T-helper 2 cell treated with Interferon-gamma antibody and Interleukin-4, amounts not matched to agents 5 μg/mL and 100 μg/mL, for 36 hours (primary cell): ENCODE measurements at places on chromosomes 16 and 17.
A peak's percentile ranks its signal among the peaks of the same experiment; 100 is the strongest.

DNA sequence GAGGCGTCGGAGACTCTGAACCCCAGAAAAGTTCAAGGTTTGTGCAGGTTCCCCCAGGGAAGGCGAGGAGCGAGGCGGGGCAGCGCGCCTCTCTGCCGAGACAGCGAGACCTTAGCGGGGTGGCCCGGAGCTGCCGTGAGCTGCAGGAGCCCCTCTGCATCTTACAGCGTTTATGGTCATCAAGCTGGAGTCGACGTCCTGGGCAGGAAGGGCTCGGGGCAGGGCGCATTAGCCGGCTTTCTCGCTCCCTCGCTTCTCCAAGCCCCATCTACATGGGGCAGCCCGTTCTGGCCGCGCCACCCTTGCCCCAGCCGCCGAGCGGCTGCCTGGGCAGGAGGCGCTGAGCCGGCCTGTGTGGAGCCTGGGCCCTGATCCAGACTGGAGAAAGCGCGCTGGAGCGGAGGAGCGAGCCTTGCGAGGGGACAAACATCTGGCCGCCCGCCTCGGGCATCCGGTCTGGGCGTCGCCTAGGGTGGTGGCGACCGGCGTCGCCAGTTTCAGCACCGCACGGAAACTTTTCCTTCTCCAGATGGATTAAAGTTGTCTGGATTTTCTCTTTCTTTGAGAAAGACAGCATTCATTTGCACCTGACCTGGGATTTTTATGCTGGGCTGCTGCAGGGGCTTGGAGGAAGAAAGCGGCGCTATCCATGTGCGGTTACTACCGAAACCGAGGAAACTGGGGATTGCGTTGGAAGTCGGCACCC is 750 bp downstream of the TMEM132E start:
- H3K36me3 ChIP-seq = no peaks in the 10 kb centered on the region
- peak; percentile 7 for DNase-seq
- H3K4me1 ChIP-seq = peaks cover 4% of the 10 kb centered on the region
- peaks cover 85% of the 10 kb centered on the region for H3K27me3 ChIP-seq
- no peak overlapping the region for H3K4me3 ChIP-seq

- H3K36me3 ChIP-seq = no peaks in the 10 kb centered on the region
- H3K4me3 ChIP-seq = no peak overlapping the region
- H3K4me1 ChIP-seq = no peaks in the 10 kb centered on the region
- H3K27me3 ChIP-seq = peaks cover 9% of the 10 kb centered on the region
These were observed 72.5 kb downstream of the SRCIN1 start for GRCh38 chr17:38533241-38533640.

- no peaks in the 10 kb centered on the region for H3K27me3 ChIP-seq
- H3K4me3 ChIP-seq = no peak overlapping the region
- H3K27ac ChIP-seq = no peak overlapping the region
- H3K36me3 ChIP-seq = no peaks in the 10 kb centered on the region
These were observed 87.2 kb upstream of the TOX3 start for GRCh38 chr16:52634104-52634503.

DNA sequence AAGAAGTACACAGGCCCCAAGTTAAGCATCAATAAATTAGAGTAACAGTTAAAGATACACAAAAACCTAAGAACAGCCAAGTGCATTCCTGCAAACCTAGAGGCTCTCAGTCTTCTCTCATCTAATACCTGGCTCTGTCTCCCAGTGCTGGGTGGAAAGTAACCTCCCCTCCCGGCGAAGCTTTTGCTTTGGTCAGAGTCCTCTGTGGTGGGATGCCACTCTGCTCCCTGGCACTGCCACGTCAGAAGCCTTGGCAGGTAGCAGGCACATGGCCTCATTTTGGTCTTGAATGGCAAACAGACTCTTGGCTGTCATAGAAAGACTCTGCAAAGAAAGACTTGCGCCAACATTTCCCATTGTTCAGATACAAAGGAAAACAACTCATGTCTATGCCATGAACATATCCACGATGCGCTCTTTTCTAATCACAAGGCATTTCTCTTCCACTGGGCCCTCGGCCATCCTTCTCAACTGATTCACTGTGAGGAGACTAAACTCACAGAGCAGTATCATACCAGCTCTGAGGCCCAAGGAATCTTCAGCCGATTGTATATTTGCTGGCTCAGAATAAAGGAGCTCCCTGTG is 21.2 kb downstream of the MTHFSD start:
- H3K27ac ChIP-seq = no peak overlapping the region
- no peaks in the 10 kb centered on the region for H3K27me3 ChIP-seq
- no peak for DNase-seq
- H3K36me3 ChIP-seq = peaks cover 3% of the 10 kb centered on the region

DNA sequence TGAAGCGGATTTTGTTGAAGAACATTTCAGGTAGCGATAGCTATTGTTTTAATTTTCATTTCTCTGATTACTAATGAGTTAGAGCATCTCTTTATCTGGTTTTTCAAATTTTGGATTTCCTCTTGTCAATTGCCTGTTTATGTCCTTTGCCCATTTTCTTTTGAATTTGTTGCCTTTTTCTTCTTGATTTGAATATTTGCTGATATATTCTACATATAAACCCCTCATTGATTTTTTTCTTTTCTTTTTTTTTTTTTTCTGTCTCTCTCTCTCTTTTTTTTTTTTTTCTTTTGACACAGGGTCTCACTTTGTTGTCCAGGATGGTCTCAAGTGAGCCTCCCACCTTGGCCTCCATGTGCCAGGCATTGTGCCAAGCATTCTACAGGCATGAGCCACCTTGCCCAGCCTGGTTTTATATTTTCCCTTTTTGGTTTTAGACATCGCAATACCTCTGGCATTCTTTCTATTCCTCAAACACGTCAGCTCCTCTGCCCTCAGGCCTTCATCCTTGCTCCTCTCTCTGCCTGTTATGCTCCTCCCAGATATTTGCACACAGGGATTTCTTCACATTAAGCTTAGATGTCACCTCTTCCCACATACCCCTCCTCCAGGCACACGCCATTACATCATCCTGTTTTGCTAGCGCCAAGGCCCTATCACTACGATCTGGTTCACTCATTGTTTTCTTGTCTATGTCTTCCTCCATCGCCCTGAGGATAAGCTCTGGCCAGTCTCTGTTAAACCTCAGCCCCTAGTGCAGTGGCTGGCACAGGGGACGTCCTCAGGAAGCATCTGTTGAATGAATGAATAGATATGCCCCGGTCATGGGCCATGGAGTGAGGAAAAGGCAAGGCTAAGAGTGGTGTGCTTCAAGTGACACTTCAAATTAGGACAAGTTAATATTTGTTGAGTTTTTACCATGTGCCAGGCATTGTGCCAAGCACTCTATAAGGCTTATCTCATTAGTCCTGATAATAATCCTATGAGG is 8.6 kb downstream of the SARM1 start:
- DNase-seq = no peak
- H3K36me3 ChIP-seq = peaks cover 3% of the 10 kb centered on the region
- H3K27ac ChIP-seq = no peak overlapping the region
- H3K4me1 ChIP-seq = peaks cover 17% of the 10 kb centered on the region
- H3K27me3 ChIP-seq = peaks cover 2% of the 10 kb centered on the region
- H3K4me3 ChIP-seq = no peak overlapping the region

DNA sequence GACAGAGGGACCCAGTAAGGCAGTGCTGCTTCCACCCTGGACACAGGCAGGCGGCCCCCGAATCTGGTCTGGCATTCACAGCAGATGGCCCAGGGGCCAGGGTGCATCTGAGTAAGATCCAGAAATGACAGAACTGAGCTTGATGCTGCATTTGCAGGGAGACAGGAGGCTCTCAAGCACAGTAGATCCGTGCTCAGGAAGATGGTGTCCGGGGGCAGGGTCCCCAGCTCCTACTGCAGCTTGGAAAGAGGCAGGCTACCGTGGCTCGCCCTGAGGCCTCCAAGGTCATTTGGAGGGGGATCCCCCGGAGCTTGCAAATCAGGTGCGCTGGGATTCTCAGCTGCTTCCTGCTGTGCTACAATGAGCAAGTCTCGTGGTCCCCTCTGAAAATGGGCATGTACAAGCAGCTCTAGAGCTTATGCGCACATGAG is 2.2 kb downstream of the C16orf95 start:
- DNase-seq = no peak
- H3K36me3 ChIP-seq = peaks cover 15% of the 10 kb centered on the region
- H3K4me3 ChIP-seq = no peak overlapping the region
- H3K27me3 ChIP-seq = no peaks in the 10 kb centered on the region

GRCh38 chr16:67979955-67980678 is at the start of gene DPEP3:
Gene DPEP3, minus strand, starts transcription at chr16:67980499. Its CDS starts 119 bp downstream, at chr16:67980380.
- no peak within 1 kb of the TSS for H3K4me3 ChIP-seq
- H3K36me3 ChIP-seq = no peaks in the 10 kb centered on the region
- no peaks in the 10 kb centered on the region for H3K27me3 ChIP-seq
- H3K4me1 ChIP-seq = peaks cover 17% of the 10 kb centered on the region

DNA sequence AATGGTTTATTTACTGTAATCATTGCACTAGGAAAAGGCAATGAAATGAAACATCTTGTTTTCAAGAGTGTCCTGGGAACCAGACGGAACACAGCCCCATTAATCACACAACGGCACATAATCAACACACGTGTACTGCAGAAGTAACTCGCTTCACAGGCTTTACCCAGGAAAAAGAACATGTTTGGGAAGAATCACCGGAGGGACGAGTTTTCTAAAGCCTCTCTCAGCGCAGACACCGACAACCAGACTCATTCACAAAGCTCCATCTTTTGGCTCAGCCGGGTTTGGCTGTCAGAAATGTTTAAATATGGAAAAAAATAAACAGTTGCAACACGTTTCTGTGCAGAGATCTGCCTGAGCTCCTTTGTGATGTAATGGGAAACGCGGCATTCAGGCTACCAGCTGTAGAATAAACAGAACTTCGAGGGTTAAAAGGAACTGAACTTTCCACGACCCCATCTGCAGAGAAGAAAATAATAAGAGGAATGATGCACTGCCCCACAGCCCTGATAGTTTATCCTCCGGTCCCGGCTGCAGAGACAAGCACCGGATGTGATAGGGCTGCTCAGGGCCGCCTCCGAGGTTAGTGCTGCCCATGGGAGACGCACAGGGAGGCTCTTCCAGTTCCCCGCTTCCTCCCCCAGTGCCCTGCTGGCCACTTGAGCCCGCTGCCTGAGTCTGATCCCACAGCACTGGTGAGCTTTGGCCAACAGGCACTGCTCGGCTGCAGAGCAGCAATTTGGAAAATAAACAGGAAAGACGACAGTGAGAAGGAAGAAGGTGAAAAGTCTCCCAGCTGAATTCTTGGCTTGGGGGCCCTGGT is 119.8 kb downstream of the HIC1 start:
- no peak for DNase-seq
- H3K27ac ChIP-seq = no peak overlapping the region
- peaks cover 21% of the 10 kb centered on the region for H3K4me1 ChIP-seq

GRCh38 chr16:28001184-28001583 is 62.3 kb downstream of the GSG1L start:
- H3K27me3 ChIP-seq = peaks cover 4% of the 10 kb centered on the region
- H3K27ac ChIP-seq = no peak overlapping the region
- H3K4me3 ChIP-seq = no peak overlapping the region
- peaks cover under 1% of the 10 kb centered on the region for H3K4me1 ChIP-seq
- H3K36me3 ChIP-seq = no peaks in the 10 kb centered on the region

GRCh38 chr17:47286198-47286914 is 32.7 kb downstream of the ITGB3 start:
- H3K36me3 ChIP-seq = no peaks in the 10 kb centered on the region
- H3K27ac ChIP-seq = no peak overlapping the region
- H3K27me3 ChIP-seq = peaks cover 13% of the 10 kb centered on the region
- peaks cover 6% of the 10 kb centered on the region for H3K4me1 ChIP-seq

GRCh38 chr17:58873926-58874325 is 118.3 kb downstream of the PPM1E start:
- peaks cover 21% of the 10 kb centered on the region for H3K27me3 ChIP-seq
- no peaks in the 10 kb centered on the region for H3K4me1 ChIP-seq
- H3K4me3 ChIP-seq = no peak overlapping the region
- no peaks in the 10 kb centered on the region for H3K36me3 ChIP-seq

DNA sequence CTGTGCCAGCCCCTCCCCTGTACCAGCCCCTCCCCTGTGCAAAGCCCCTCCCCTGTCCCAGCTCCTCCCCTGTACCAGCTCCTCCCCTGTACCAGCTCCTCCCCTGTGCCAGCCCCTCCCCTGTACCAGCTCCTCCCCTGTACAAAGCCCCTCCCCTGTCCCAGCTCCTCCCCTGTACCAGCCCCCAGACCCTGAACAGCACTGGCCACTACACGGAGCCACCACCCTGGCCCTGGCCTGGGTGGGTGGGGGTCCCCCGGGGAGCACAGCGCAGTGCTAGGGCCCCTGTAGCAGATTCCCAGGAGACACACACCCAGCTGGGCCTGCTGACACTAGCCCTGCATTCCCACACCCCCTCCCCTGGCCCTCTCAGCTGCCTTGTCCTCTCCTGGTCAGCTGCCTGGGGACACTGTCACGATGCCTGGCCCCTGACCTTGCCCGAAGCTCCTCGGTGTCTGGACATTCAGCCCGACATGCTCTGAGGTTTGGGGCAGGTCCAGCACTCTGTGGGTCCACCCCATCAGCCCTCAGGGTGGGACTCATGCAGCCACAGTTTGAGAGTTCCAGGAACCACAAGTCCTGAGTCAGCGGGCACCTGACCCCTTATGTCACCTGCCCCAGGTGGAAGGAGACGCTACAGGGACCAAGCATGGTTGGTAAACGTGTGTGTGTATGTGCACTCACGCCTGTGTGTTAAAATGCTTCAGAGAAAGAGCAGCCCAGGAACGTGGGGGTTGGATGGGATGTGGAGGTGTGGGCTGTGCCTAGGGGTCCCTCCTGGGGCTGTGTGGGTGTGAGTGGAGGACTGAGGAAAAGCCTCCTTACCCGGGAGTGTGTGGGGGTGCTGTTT is 114.2 kb downstream of the METRNL start:
- H3K36me3 ChIP-seq = no peaks in the 10 kb centered on the region
- peak overlapping the region; percentile 18 for H3K4me3 ChIP-seq
- DNase-seq = peak; percentile 41
- no peaks in the 10 kb centered on the region for H3K27me3 ChIP-seq

DNA sequence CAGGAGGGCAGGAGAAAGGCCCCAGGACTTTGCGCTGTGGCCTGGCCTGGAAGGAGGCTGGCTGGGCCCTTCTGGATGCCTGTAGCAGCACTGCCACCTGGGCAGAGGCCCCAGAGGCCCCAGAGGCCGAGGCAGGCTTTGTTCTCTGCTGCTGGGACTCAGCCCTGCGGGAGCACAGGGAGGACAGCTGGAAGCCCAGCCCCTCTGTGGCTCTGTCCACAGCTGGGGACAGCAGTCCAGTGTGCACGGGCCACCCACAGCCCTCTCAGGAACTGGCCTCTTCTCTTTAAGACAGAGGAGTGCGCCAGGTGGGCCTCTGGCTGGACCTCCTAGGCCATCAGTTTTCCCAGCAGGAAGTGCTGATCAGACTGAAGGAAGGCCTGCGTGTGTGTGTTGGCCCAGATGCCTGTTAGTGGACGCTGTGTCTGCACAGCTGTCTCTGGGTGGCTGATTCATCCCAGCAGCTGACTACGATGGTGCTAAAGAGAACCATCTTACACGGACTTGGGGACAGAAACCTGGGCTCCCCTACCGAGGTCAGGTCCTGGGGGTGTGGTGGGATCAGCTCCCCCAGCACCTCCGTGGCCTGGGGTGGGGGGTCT is 26.9 kb upstream of the ZNF750 start:
- no peak overlapping the region for H3K27ac ChIP-seq
- H3K4me3 ChIP-seq = no peak overlapping the region
- DNase-seq = no peak
- peaks cover 54% of the 10 kb centered on the region for H3K4me1 ChIP-seq
- H3K36me3 ChIP-seq = peaks cover 50% of the 10 kb centered on the region

GRCh38 chr16:81140930-81141780 is 45.0 kb upstream of the GCSH start:
- H3K36me3 ChIP-seq = no peaks in the 10 kb centered on the region
- no peaks in the 10 kb centered on the region for H3K4me1 ChIP-seq
- no peak overlapping the region for H3K27ac ChIP-seq
- no peak for DNase-seq
- no peak overlapping the region for H3K4me3 ChIP-seq
- no peaks in the 10 kb centered on the region for H3K27me3 ChIP-seq

- no peak overlapping the region for H3K27ac ChIP-seq
- H3K4me1 ChIP-seq = no peaks in the 10 kb centered on the region
- no peak for DNase-seq
- H3K36me3 ChIP-seq = no peaks in the 10 kb centered on the region
- H3K4me3 ChIP-seq = no peak overlapping the region
These were observed 88.0 kb downstream of the TMEM100 start for GRCh38 chr17:55634702-55635101.
